ENCODE measurements at places on chromosomes 2 and 18.

- DNase-seq, result no peak
These were observed 185.1 kb downstream of the DLGAP1 start for GRCh38 chr18:4270016-4270415.

DNA sequence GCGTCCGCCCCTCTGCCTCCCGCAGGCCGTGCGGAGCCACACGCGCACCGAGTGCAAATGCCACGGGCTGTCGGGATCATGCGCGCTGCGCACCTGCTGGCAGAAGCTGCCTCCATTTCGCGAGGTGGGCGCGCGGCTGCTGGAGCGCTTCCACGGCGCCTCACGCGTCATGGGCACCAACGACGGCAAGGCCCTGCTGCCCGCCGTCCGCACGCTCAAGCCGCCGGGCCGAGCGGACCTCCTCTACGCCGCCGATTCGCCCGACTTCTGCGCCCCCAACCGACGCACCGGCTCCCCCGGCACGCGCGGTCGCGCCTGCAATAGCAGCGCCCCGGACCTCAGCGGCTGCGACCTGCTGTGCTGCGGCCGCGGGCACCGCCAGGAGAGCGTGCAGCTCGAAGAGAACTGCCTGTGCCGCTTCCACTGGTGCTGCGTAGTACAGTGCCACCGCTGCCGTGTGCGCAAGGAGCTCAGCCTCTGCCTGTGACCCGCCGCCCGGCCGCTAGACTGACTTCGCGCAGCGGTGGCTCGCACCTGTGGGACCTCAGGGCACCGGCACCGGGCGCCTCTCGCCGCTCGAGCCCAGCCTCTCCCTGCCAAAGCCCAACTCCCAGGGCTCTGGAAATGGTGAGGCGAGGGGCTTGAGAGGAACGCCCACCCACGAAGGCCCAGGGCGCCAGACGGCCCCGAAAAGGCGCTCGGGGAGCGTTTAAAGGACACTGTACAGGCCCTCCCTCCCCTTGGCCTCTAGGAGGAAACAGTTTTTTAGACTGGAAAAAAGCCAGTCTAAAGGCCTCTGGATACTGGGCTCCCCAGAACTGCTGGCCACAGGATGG lies 7.1 kb upstream of the WNT10A start:
- DNase-seq, result no peak

DNA sequence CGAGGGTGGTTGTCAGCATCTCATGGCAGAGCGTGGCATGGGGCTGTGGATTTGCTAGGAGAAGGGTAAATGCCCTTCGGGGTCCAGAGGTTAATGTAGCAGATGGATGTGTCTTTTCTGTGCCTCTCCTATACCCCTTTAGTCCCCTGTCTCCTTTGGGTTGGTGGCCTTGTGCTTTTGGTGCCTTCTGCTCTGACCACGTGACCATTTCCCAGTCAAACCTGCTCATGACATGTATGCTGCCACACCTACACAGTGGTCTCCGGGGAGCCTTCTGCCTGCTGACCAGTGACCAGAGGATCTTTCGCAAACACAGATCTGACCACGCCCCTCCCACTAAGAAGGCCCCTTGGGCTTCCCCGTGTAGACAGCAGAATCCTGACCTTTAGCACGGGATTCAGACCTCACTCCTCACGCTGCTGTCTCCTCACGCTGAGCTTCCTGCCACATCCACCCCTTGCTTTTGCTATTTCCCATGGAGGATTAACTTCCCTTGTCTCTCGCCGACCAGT lies 116.2 kb downstream of the ACOXL start:
- no peak for DNase-seq

DNA sequence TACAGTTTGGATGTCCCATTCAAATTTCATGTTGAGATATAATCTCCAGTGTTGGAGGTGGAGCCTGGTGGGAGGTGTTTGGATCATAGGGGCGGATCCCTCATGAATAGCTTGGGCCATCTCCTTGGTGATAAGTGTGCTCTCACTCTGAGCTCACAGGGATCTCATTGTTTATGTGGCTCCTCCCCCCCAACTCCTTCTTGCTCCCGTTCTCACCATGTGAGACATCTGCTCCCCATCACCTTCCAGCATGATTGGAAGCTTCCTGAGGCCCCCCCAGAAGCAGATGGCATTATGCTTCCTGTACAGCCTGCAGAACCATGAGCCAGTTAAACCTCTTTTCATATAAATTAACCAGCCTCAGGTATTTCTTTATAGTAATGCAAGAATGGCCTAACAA lies 3.0 kb upstream of the INPP1 start:
- DNase-seq, result no peak

GRCh38 chr18:59990121-59990823 lies 90.5 kb downstream of the PMAIP1 start:
- no peak for DNase-seq

Measured in NCI-H1694 treated with DMSO at 0.1 percent for 48 hours (cell line).